ENCODE measurements at places on chromosomes 2 and 18.

DNA sequence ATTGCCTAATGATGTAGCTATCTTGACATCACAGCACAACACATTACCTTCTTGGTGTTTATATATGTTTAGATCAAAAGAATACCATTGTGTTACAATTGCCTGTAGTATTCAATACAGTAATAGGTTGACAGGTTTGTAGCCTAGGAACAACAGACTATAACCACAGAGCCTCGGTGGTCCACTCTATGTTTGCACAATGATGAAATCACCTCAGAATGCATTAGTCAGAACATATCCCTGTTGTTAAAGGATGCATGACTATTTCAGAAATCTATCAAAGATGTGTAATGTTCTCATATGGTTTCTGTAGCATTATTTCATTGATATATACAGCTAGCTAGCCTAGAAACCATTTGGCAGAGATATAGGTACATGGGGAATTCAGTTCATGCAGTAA lies 8.9 kb downstream of the METTL5 start:
- peak; percentile 85 for DNase-seq

DNA sequence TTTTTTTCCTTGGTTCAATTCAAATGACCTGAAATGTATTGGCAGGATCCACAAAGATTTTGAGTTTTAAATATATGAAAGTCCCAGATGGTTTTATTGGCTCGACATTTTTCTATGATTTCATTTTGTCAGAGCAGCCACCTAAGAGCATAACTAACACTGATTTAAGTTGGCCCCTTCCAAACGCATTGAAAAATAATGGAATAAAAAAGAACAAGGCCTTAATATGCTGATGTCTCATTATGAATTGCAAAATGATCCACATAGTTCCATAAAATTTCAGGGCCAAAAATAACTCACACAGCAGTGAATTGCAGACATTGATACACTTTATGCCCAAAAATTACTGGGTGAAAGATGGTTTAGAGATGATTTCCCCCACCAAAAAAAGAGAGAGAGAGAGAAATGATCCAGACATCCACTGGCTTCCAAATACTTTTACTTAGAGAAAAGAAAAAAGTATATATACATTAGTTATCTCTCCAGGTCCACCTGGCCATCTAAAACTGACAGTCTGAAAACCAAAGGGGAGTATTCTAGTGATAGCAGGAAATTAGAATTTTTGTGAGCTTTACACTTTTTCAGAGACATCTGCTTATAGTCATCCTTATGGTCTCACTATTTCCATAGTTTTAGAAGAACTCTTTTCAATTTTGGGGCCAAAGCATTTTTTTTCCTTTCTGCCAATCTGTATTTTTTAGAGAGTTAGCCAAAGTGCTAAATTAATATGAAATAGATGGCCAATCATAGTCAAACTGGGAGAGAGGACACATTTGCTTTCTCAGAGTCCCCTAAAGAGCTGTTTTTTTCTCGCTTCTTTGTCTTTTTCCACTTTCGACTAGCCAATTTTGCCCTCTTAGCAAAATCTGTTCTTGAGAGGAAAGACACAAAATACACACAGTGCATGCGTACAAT lies 213.5 kb upstream of the RND3 start:
- DNase-seq, result no peak

GRCh38 chr2:56473524-56473923 lies 289.7 kb downstream of the CCDC85A start:
- no peak for DNase-seq

DNA sequence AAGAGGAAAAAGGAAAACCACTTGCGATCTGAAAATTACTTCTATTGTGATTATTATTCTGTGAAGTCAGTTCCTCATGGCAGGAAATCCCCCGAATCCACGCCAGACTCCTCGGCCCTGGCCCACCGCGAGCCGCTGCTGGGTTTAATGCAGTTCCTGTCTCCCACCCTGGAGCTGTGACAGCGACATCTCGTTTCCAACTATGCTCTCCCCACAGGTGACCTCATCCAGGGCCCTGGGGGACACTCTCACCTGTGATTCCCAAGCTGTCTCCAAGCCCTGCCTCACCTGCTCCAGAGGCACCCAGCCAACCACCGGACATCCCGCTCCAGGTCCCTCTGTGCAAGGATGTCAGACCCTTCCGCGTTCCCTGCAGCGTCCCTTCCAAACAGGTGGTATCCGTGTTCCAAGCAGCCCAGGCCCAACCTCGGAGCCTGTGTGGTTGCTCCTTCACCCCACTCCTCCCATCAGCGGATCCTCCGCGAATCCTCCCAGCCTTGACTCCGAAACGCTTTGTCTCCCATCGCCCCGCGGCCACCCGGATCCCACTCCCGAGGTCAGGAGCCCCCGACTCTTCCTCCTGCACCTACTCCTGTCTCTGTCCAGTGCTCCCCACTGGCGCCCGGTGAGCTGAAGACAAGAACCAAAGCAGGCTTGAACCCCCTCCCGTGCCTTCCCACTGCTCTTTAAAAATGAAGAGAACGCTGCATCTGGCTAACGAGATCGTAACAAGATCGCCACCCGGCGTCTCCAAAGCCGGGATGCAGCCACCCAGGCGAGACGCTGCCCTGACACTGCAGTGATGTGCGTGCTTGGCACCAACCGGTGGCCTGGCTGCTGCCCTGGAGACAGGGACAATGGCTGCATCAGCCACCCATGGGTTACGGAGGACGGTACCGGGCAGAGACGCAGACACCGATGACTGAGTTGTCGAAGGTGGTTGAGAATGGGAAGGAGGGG lies 96.5 kb downstream of the NDUFA10 start:
- DNase-seq, result no peak

- DNase-seq, result no peak
Measured at GRCh38 chr2:237896507-237896892, 37.1 kb downstream of the RAMP1 start.

- DNase-seq, result no peak
Measured at GRCh38 chr2:68607837-68608236, 35.5 kb upstream of the PROKR1 start.

GRCh38 chr2:161068670-161069069 lies 91.6 kb upstream of the TANK start:
- DNase-seq, result peak; percentile 85

GRCh38 chr2:8285081-8285480 lies 396.8 kb upstream of the ID2 start:
- DNase-seq, result peak; percentile 15

- no peak for DNase-seq
Measured at GRCh38 chr2:180463608-180464007, 456.5 kb upstream of the CWC22 start.

DNA sequence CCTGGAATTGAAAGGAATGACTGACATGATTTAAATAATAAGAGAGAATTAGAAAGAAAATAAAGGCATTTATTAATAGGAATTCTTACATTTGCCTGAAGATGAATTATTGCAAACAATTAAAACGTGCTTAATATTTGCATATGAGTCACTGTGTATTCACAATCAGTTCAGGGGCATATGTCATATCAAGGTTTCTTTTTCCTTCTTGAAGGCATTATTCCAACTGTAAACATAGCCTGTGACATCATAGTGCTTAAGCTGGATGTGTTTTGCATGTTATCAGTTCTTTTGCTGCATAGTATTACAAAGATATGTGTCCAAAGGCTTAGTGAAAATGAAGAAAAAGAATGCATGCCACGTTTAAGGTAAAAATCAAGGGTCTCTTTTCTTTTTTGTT lies 80.8 kb downstream of the MEIS1 start:
- no peak for DNase-seq

DNA sequence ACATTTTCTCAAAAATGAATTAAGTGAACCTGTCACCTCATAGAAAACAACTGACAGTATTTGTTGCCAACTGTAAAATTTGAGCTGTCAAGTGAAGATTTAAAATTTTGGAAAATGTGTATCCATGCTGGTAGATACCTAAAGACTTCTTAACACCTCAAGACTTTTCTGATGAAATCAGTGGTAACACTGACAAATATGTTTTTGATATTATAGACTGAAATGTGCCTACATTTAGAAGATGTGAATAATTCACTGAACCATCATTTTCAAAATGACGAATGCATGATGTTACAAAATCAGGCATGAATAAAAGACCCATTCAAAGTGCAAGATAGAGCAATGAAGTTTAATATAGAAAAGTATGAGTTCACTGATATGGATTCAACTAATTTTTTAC lies 51.5 kb upstream of the ASPRV1 start:
- no peak for DNase-seq

GRCh38 chr18:2902327-2902726 lies 55.5 kb downstream of the EMILIN2 start:
- DNase-seq, result no peak

- peak; percentile 21 for DNase-seq
Measured at GRCh38 chr2:171287611-171288010, 126.9 kb upstream of the TLK1 start.

GRCh38 chr2:97936881-97937280 lies 58.9 kb downstream of the TMEM131 start:
- DNase-seq, result no peak

- no peak for DNase-seq
Measured at GRCh38 chr2:18752022-18752493, 162.7 kb upstream of the NT5C1B start.

DNA sequence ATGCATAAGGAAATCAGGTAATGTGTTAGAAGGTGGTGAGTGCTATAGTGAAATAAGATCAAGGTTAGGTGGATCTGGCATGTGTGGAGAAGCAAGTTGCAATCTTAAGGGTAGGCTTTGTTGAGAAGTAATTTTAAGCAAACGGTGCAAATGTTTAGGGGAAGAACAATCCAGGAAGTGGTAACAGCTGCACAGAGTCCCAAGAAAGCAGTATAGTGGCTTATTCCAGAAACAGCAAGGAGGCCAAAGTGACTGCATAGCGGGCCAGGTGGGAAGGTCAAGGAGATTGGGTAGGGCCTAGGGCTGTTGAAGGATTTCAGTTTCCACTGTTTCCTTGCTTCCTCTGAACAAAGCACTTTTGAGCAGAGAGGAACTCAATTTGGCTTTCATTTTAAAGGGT lies 30.0 kb upstream of the RAB1A start:
- peak; percentile 23 for DNase-seq

- DNase-seq, result peak; percentile 88
Measured at GRCh38 chr2:234111523-234111922, 61.0 kb downstream of the SPP2 start.

DNA sequence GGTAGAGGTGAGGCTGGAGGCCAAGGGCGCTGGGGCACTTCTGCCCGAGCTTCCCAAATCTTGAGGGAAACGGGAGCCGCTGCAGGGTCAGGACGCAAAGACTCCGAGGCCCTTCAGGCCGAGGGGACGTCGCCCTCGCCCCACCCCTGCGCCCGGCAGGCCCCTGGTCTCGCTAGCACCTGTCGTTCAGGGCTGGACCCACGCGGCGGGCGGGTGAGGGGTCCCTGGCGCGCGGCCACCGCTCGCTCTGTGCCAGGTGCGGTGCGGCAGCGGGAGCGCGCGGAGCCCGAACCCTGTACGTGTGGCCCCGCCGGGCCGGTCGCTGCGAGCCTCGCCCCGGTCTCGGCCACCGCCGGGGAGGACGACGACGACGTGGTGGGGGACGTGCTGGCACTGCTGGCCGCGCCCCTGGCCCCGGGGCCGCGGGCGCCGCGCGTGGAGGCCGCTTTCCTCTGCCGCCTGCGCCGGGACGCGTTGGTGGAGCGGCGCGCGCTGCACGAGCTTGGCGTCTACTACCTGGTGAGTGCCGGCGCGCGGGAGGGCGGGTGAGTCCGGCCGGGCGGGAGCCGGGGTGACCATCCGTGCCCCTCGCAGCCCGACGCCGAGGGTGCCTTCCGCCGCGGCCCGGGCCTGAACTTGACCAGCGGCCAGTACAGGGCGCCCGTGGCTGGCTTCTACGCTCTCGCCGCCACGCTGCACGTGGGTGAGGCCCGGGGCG lies 4.9 kb downstream of the ERFE start:
- no peak for DNase-seq

DNA sequence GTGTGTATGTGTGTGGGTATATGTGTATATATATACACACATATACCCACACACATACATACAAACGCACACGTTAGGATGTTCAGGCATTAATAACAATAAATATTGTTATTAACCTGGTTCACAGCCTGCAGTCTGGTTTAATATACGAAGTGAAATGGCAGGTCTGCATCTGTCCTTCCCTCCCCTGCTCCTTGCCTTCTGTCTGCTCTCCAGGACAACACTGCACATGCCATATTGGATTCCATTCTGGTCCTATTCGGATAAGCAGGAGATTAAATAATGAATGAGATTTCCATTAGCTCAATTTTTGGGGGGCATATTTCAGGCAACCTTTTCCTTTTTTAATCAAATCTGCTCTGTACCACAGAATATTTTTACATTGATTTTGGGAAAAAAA lies 158.0 kb downstream of the CELF4 start:
- no peak for DNase-seq
